ENCODE measurements at places on chromosomes 6 and 20.
A peak's percentile ranks its signal among the peaks of the same experiment; 100 is the strongest.

DNA sequence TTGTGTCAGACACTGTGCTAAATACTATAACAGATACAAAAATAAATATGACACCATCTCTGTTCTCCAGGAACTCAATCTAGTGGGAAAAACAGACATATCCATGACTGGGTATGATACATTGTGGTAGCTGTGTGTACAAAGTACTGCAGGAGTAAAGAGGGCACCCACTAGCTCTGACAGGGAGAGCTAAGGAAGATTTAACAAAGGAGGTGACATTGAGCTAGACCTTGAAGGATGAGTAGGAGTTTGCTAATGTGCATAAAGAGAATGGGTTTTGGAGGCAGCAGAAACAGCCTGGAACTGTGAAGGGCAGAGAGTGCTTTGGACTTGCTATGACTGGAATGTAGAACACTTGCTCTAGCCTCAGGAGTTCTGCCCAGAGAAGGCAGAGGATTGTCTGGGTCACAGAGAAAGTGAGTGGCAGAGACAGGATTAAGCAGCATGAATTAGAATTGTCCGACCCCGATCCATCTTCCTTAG, 14.4 kb downstream of the MMP24 start:
- DNase-seq, result no peak

GRCh38 chr6:134826889-134827737, 122.8 kb downstream of the ALDH8A1 start:
- DNase-seq, result no peak

GRCh38 chr6:57327311-57327710, 9.9 kb downstream of the PRIM2 start:
- DNase-seq, result no peak

DNA sequence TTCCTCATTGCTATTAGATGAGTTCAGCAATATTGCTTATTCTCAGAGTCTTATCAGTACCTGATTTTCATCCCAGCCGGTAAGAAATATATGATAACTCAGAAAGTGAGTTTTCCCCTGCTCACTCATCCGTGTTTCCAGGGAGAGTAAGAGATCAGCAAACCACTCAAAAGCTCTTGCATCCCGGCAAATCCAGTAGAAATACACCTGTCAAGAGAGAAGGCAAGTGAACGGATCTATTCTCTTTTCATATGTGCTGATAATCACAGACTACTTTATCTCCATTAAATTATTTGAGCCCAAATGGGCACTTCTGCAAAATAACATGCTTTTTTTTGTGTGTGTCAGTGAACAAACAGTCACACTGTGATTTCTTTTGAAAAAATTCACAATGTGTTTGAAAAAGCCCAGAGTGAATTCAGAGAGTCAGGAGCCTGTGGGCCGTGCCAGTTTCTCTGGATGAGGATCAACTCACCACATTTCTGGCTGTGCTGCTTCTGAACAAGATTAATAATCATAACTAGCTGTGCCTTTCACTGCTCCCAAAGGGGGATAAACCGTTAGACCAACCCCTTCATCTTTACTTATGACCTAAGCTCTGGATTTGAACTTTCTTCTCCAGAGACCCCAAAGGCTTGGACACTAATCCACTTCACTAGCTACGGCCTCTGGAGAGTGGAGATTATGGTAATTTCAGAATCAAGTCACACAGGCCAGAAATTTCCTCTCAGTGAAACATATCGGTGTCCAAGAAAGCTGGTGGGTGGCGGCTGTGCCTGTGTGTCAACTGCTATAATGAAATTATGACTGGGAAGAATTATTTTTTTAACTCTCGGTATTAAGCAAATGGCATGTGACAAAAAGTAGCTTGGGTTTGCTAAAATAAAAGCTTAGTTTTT, 44.2 kb downstream of the NOX3 start:
- DNase-seq, result no peak

DNA sequence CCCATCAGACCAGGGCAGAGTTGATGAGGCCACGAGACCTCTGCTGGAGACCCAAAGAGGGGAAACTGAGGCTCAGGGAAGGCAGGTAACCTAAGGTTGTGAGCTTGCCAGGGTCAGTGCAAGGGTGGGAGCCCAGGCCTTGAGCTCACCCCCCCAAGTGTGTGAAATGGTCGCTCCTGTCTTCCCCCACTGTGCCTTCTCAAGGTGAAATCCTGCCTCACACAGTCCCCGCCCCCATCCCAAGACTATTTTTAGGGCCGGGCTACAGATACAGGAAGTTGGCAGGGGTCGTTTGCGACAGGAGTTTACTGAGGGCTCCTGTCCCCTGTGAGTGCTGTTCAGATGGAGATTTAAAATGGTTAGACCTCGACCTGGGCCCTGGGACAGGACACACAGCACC, 18.7 kb upstream of the GATA5 start:
- no peak for DNase-seq

GRCh38 chr6:121657972-121658371, 222.5 kb downstream of the GJA1 start:
- no peak for DNase-seq

DNA sequence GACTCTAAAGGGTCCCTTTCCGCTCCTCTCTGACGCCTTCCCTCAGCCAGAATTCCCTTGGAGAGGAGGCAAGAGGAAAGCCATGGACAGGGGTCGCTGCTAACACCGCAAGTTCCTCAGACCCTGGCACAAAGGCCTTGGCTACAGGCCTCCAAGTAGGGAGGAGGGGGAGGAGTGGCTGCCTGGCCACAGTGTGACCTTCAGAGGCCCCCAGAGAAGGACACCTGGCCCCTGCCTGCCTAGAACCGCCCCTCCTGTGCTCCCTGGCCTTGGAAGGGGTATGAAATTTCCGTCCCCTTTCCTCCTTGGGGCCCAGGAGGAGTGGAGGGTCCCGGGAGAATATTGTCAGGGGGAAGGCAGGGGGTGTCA, 2.7 kb downstream of the VEGFA start:
- DNase-seq, result peak; percentile 40

GRCh38 chr6:37182736-37183590, 13.0 kb downstream of the PIM1 start:
- no peak for DNase-seq

GRCh38 chr6:51830666-51831065, 256.7 kb downstream of the PKHD1 start:
- peak; percentile 16 for DNase-seq

DNA sequence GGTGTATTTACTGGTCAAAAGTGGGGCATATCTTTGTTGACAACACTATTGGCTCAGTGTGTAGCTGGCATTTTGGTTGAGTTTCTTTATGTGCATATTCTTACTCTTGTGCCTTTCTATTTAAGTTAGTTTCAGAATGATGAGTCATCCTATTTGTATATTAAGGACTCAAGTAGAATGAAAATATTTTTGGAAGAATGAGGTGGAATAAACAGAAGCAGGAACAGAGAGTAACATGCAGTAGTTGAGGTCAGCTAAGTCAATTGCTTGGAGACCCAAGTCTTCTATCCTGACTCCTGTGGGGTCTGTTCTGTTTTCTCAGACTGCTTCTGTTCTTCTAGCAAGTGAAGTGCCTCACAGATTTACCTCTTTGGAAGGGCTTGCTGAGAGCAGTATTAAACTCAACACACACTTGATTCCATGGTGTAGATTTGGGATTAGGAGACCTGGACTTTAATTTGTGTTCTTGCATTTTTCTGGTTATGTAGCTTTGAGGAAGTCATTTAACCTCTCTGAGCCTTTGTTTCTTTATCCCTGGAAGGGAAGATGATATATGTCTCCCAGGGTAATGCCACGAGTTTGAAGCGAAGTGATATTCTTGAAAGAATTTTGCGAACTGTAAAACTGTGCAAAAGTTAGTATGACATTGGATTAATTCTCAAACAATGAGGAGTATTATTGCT, 324.3 kb downstream of the QKI start:
- no peak for DNase-seq
